Testis (tissue), 5 donors: ENCODE measurements at places on chromosomes 12 and 14. TPM values are rescaled to one million over a fixed set of nuclear protein-coding genes. Genes with fewer than 3 reads are reported as not detected.

DNA sequence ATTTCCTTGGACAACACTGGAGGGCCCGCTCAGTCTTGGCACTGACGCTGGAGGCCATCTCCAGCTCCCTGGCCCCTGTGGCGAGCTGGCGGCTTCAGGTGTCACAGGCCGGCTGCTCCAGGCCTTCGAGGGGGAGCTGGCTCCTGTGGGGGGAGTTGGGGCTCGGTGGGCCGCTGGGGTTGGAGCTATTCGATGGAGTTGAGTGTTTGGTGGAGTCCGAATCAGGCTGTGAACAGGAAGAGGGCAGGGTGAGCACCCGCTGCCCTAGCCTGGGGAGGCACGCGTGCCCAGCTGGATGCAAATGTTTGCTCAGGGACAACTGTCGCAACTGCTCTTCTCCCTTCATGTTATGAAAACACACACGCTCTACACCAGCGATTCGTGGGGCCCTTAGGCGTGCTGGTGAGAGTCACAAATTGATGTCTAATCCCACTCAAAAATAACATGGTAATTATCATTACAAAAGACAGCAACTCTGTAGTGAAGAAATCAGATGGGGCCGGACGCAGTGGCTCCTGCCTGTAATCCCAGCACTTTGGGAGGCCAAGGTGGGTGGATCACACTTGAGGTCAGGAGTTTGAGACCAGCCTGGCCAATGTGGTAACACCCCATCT is 11.3 kb downstream of the AMN start:
- no peak overlapping the region for H3K27ac ChIP-seq
- DNase-seq, result no peak
- no peaks in the 10 kb centered on the region for H3K36me3 ChIP-seq
- H3K4me1 ChIP-seq, result peaks cover 11% of the 10 kb centered on the region
- no peak overlapping the region for H3K4me3 ChIP-seq
- H3K27me3 ChIP-seq, result no peaks in the 10 kb centered on the region

ABCB9 gene
- total RNA-seq, result 82.8 TPM

GRCh38 chr12:106187842-106188241 is 49.1 kb upstream of the NUAK1 start:
- peaks cover 12% of the 10 kb centered on the region for H3K4me1 ChIP-seq
- H3K4me3 ChIP-seq, result no peak overlapping the region
- no peak overlapping the region for H3K27ac ChIP-seq
- DNase-seq, result no peak
- H3K27me3 ChIP-seq, result no peaks in the 10 kb centered on the region

DNA sequence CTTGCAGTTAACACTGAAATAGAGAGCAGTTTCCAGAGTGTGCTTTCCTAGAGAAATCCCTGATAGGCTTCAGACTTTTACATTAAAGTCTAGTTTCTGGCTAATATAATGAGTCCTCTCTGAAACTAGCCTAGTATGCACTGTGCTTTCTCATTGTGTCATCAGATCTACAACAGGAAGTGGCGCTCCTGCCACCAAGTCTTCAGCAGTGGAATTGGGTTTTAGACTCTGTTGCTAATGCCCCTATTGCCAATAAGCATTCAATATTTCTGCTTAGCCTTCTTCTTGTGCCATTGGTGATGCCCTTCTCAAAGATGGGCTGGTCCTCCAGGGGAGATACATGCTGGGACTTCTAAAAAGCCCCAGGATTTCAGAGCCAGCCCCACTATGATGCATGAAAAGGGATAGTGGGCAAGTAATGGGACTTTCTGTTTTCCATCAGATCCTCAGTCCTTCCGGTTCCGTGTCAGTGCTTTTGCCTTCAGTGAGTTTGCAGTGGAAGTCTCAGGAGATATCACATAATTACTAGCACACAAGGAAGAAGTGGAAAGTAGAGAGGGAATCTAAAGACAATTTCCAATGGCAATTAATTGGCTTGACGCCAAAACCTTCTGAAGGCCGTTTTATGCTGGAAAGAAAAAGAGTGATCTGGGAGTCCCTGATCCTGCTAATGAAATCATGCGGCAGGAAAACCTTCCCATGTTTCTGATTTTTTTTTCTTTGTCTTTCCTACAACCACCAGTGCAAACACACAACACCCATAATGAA is 50.0 kb downstream of the SSPN start:
- H3K4me1 ChIP-seq, result no peaks in the 10 kb centered on the region
- no peak overlapping the region for H3K27ac ChIP-seq
- no peaks in the 10 kb centered on the region for H3K27me3 ChIP-seq
- H3K4me3 ChIP-seq, result no peak overlapping the region
- no peaks in the 10 kb centered on the region for H3K36me3 ChIP-seq

GRCh38 chr12:49609875-49610154 is 4.4 kb upstream of the FAM186B start:
- no peak overlapping the region for H3K4me3 ChIP-seq
- no peaks in the 10 kb centered on the region for H3K4me1 ChIP-seq
- H3K36me3 ChIP-seq, result no peaks in the 10 kb centered on the region
- DNase-seq, result no peak

PMCH gene
- total RNA-seq, result not detected

KLRB1 gene
- total RNA-seq, result not detected

DNA sequence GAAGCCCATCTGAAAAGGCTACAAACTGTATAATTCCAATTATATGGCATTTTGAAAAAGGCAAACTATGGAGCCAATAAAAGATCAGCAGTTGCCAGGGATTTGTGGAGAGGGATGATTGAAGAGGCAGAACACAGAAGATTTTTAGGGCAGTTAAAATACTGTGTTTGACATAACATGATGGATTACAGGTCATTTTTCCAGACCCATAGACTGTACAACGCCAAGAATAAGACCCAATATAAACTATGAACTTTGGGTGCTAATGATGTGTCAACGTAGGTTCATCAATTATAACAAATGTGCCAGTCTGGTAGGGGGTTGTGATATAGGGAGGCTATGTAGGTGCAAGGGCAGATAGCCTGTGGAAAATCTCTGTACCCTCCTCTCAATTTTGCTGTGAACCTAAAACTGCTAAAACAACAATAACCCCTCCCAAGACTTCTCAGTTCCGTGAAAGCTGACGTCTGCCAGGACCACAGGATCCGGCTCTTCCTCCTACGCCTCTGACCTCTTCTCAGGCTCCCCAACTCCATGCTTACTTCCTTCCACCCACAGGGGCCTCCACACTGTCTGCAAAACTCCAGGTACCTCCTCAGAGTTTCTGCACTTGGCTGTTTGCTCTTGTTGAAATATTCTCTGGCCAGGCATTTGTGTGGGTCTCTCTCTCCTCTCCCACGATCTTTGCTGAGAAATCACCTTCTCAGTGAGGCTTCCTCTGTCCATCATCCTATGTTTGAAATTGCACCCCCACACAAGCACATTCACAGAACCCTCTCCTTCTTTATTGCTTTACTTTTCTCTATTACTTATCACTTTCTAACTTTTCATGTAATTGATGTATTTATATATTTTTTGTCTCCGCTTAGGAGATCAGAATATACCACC is 131.4 kb downstream of the BBS10 start:
- DNase-seq, result no peak
- H3K36me3 ChIP-seq, result no peaks in the 10 kb centered on the region
- H3K27me3 ChIP-seq, result no peaks in the 10 kb centered on the region

GRCh38 chr12:10027311-10027710 is 3.2 kb upstream of the CLEC9A start:
- H3K4me3 ChIP-seq, result no peak overlapping the region
- DNase-seq, result no peak
- no peaks in the 10 kb centered on the region for H3K4me1 ChIP-seq

DNA sequence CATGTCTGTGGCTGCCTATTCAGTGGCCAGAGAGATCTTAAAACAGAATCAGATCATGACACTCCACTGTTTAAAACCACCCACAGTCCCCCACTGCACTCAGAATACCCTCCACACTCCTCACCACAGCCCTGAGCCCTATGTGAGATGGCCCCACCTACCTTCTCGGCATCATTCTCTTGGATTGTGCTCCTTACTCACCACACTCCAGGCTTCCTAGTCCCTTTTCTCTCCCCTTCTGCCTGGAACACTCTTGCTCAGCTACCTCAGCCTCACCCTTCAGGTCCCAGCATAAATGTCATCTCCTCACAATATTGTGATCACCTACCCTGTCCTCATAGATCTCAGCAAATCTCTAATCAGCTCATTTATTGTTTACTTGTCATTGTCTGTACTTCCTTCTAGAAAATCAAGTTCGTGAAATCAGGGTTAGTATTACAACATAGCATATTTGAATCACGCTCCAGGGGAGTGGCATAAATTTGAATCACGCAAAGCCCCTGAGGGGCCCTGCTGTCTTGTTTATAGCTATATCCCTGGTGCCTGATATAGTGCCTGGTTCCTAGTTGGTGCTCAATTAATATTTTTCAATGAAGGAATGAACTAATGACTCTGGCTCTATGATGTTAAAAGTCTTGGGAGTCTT is 42.8 kb downstream of the SLC35F4 start:
- H3K4me3 ChIP-seq, result no peak overlapping the region
- no peak for DNase-seq
- H3K4me1 ChIP-seq, result no peaks in the 10 kb centered on the region

CDKL1 gene
- total RNA-seq, result 2.0 TPM

GRCh38 chr12:26121323-26122060 is 3.3 kb downstream of the BHLHE41 start:
- H3K4me1 ChIP-seq, result peaks cover 15% of the 10 kb centered on the region
- peak overlapping the region; percentile 82 for H3K4me3 ChIP-seq
- no peaks in the 10 kb centered on the region for H3K36me3 ChIP-seq
- DNase-seq, result no peak
- no peaks in the 10 kb centered on the region for H3K27me3 ChIP-seq

GCH1 gene
- 15.8 TPM for total RNA-seq

GRCh38 chr12:6074979-6075585 is 49.4 kb downstream of the VWF start:
- DNase-seq, result no peak
- no peaks in the 10 kb centered on the region for H3K4me1 ChIP-seq
- no peaks in the 10 kb centered on the region for H3K27me3 ChIP-seq
- H3K36me3 ChIP-seq, result no peaks in the 10 kb centered on the region

DNA sequence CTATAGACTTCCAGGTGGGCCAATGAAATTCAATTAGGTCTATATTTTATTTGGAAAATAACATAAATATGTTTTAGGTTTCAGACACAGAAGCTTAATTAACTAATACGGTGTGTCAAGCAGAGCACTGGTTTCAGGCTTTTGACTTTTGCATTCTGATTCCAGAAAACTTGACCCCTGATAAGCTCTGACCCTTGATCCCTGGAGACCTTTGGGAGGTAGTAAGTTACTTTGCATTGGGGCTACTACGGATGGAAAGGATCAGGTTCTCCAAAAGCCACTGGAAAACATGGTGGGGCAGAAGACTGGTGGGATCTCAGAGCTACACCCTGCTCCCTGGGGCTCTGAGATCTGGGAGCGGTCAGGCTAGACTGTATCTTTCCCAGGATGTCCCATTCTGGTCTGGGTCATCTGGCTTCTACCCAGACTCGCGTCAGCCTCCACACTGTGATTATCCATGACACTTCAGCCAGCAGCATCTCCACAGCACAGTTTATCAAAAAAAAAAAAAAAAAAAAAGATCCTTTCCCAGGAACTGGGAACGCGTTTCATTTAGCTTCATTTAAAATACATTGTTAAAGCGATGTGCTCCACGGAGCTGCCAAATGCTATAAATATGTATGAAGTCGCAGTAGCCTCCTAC is 17.8 kb upstream of the EMP1 start:
- no peak for DNase-seq
- no peak overlapping the region for H3K4me3 ChIP-seq
- peaks cover 16% of the 10 kb centered on the region for H3K4me1 ChIP-seq
- no peaks in the 10 kb centered on the region for H3K27me3 ChIP-seq
- no peak overlapping the region for H3K27ac ChIP-seq
- no peaks in the 10 kb centered on the region for H3K36me3 ChIP-seq

NTS gene
- not detected for total RNA-seq

DNA sequence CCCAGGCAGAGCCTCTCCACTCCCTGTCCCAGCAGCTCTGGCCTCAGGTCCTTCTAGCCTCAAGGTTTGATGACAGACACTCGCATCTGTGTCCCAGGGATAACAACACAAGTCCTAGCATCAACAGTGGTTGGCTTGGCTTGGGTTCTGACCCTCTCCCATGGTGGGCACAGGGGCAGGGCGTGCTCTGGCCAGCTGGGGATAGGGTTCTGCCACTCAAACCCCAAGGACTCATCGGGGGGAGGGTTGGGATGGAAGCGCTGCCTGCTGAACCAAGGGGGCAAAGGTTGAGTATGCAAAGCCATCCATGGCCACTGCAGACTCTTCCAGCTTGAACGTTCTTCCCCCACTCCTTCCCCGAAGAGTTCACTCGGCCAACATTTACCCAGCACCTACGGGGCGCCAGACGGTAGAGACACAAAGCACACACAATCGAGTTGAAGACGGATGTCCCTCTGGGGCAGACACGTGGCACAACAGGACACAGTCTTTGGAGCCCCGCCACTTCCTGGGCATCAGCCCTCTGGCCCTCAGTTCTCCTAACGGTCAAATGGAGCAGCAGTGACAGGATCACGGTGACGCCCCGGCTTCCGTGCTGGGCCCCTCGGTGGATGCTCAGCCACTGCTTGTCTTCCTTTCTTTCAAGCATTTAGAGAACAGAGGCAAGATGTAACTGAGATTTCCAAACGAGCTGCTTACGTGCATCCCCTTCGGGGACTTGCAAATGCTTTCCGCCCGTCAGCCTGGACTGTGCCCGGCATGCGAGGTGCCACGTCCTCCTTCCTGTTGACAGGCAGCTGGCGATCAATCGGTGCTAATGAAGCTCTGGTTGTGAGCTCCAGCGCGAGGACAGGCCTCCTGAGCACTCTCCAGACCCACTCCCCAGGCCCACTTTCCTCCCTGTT is 42.6 kb downstream of the DLK1 start:
- no peaks in the 10 kb centered on the region for H3K27me3 ChIP-seq
- DNase-seq, result no peak
- no peak overlapping the region for H3K4me3 ChIP-seq

CABP1 gene
- total RNA-seq, result 3.9 TPM

DNA sequence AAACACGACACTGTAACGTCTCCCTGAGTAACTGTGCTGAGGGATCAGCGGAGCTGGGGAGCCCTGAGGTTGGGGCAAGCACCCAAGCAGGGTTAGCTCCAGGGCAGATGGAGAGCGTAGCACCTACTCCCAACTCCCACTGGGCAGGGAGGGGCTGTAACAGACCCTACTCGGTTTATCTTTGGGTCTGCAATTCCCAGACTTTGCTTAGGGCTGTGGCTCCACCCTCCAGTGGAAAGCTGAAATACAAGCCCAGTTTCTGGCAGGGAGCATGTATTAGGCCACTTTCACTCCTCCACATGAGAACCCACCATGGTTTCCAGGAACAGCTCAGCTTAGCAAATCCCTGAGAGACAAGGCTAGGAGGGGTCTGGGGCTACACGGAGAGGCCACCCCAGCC is 17.3 kb upstream of the TC2N start:
- H3K27me3 ChIP-seq, result no peaks in the 10 kb centered on the region
- H3K36me3 ChIP-seq, result no peaks in the 10 kb centered on the region
- peaks cover 32% of the 10 kb centered on the region for H3K4me1 ChIP-seq
- peak overlapping the region; percentile 83 for H3K27ac ChIP-seq
- no peak for DNase-seq

- H3K36me3 ChIP-seq, result no peaks in the 10 kb centered on the region
- no peak overlapping the region for H3K4me3 ChIP-seq
- H3K27me3 ChIP-seq, result no peaks in the 10 kb centered on the region
- peak; percentile 83 for DNase-seq
- H3K27ac ChIP-seq, result no peak overlapping the region
These were observed 26.8 kb downstream of the TMEM63C start for GRCh38 chr14:77208291-77208978.

GRCh38 chr12:132588821-132589669 is 21.3 kb downstream of the LRCOL1 start:
- H3K27me3 ChIP-seq, result no peaks in the 10 kb centered on the region
- no peak overlapping the region for H3K27ac ChIP-seq
- H3K4me1 ChIP-seq, result no peaks in the 10 kb centered on the region
- no peaks in the 10 kb centered on the region for H3K36me3 ChIP-seq

GRCh38 chr14:74510959-74511409 is 17.4 kb downstream of the ISCA2 start:
- no peaks in the 10 kb centered on the region for H3K36me3 ChIP-seq
- peaks cover 5% of the 10 kb centered on the region for H3K4me1 ChIP-seq
- no peak overlapping the region for H3K4me3 ChIP-seq
- no peak for DNase-seq
- H3K27me3 ChIP-seq, result no peaks in the 10 kb centered on the region
